ENCODE measurements at places on chromosomes 2 and 18.

DNA sequence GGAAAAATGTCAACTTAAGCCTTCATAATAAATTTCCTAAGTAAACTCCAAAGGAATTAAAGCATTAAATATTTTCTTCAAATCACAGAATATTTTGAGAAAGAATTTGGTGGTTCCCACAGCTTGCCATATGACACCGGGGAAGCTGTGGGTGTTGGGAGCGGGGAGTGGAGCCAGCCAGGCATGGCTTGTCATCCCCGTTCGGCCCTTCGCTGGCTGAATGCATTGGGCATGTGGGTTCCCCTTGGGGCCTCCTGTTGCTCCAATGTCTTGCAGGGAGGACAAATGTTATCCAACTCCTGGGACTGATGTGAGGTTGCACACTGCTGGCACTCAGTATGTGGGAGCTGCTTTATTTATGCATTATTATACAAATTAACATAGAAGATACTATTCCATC is 18.6 kb downstream of the NGEF start:
- DNase-seq: no peak

- no peak for DNase-seq
Measured at GRCh38 chr2:110777531-110778311, 45.3 kb downstream of the ACOXL start.

GRCh38 chr2:48089644-48090043 is 183.3 kb upstream of the FBXO11 start:
- DNase-seq: no peak

GRCh38 chr2:47255794-47256193 is 100.7 kb upstream of the STPG4 start:
- no peak for DNase-seq

DNA sequence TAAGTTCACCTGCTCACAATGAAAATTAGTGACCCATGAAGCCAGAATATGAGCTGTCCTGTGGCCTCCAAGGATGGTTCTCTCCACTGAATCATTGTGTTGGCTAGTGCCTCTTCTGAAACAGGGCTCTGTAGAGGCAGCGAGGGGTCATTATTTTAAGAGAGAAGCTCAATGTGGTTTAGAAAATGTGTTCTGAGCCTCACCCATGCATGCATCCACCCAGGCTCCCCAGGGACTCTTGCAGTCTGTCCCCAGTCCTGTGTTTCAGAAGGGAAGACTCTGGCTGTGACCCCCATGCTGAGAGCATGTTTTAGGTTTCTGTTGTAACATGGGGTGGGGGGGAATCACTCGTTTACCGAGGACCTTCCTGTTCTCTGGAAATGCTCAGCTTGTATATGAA is 135.2 kb downstream of the RNF144A start:
- no peak for DNase-seq

DNA sequence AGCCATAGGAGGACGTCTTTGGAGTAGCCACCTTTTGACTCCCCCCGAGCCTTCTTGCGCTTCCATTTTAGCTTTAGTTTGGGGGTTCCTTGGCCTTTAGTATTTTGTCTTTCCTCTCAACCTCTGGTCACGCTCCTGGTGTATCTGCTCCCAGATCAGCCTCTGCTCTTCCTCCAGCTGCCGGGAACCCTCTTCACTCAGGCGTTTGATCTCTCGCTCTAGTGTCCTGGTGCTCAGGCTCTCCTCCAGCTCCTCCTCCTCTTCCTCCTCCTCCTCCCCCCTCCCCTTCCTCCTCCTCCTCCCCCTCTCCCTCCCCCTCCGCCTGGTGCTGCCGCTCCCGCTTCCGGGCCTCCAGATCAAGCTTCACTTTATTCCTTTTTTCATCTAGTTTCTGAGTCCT is 1082.3 kb upstream of the TMEFF2 start:
- no peak for DNase-seq

DNA sequence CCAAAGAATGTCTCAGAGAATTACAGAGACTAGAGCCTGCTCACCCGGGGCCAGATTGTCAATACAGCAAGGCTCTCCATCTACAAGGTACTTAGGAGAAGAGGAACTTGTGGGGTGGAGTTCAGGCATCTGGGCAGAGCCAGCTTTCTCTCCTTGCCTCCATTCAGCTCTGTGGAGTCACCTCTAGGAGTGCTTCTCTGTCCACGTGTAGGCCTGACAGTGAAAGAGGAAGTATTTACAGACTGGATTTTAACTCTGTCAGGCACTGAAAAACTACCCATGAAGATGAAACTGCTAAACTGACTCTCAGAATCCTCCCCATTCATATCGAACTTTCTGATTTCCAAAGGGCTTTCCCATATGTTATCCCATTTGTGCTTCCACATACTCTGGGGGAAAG is 315.6 kb downstream of the SETBP1 start:
- no peak for DNase-seq

DNA sequence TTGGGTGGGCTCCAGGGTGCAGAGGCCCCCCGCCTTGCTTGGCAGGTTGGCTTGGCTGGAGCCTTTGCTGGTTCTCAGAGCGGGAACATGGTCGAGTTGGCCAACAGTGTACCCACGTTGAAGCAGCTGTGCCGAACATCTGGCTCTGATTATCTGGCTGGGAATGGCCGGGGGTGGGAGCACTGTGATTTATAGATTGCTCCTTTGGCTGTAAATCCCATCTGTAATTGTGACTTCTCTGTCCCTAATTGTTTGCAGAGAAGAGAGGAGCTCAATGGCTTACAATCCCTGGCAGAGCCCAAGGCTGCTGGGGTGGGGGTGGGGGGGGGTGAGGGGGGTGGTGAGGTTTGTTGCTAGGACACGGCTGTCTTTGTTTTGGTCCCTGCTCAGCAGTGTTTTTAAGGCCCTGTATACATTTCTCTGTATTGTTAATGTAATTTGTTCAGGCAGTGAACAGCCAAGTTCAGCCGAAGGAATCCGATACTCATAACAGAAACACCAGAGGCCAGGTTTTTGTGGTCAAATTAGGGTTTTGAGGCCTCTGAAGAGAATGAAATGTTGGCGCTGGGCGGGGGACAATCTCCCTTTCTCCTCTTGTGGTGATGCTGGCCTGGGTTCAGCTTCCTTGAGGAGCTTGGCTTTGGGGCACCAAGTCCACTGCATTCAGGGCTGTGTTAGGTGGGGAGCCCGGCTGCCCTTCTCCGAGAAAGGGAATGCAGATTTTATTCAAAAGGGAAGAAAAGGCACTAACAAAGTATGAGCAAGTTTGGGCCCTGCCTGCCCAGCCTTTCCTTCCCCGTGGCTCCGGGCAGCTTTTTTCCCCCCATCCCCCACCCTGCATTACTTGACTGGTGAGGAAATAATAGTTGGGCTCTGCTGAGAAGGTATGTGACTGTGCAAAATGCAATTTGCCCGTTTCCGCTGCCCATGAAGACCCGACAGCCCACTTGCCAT is 82.5 kb downstream of the TCF7L1 start:
- peak; percentile 80 for DNase-seq

DNA sequence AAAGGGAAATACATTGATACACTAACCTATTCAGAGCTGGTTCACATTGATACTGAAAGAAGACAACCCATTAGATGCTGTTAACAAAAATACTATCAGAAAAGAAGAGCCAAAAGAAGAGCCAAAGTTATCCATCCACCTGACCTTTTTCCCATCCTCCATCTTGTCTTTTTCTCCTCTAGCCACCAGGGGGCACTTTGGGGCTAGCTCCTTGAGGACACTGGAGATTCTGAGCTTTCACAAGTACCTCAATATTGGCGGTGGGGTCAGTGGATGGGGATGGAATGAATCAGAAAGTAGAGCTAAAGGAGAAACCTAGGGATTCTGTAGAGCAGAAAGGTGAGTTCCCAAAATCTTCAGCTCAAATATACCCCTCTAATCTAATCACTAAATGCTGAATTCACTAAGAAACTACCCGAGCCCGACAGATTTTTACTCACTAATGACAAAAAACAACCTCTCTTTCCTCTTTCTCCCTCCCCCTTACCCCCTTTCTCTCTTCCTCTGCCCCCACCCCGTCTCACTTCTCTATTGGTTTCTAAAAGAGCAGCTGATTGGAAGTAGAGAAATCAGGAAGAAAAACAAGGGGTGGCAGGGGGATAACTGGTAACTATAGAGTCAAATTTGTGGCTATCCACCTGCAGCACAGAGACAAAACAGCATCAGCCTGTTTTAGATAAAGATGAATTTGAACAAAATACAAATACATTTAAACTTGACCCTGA is 203.3 kb downstream of the TCF4 start:
- DNase-seq: no peak

DNA sequence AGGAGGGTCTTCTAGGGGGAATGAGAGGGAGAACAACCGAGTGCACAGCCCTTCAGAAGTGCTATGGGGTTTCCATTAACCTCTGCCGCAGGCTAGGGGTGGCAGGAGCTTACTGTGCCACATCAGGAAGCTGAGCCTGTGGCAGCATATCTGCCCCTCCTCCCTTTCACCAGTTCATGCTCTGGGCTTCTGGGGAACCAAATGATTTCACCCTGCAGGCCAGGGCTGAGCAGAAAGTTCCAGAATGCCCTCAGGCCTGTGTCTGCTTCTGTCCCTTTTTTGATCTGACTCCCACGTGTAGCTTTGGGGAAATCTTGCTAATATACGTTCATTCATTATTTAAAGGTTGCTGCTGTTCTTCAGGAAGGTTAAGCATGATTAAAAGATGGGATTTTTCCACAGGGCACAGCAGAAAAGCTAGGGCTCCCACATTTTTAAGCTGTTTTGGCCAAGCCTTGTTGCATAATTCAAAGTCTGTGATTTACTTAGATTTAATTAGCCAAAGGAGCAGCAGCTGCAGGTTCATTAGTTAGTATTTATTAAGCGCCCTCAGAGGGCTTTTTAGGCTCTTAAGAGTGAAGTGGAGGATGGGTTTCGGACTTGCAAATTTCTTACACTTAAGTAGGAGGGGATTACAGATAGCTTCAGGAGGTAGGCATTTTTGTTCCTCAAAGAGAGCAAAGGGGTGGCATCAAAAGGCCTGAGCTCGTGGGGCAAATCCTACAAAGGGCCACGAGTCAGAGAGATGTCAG is 10.2 kb downstream of the TMEM247 start:
- DNase-seq: no peak

DNA sequence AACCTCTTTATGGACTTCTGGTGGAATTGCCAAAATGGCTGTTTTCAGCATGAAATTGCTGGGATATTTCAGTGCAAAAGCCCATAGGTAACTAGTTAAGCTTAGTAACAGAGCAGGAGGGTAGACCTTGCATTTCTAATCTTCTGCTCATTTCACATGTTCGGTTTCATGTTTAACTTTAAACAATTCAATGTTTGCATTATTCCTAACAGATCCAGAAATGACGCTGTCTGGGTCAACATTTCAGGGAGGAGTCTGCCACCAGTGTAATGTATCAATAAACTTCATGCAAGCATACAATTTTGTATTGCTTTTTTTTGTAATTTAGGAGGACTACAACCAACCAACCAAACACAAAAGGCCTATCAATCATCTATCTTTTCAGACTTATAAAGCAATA is 22.4 kb downstream of the CABYR start:
- DNase-seq: no peak

DNA sequence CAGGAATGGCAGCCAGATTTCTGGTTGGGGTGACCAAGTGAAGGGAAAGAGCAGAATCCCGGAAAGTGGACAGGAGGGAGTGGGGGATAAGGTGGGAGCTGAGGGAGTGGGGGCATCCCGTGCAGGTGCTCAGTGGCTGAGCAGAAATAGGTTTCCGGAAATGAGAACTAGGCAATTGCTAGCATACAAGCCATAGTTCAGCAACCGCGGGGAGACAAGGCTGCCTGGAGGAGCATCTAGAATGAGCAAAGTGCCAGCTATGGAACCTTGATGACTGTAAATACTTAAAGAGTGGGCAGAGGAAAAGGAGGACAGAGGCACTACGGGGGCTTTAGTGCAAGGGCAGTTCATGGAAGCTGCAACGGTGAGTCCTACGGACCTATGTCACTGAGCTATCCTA is 220.2 kb downstream of the BCL11A start:
- DNase-seq: no peak

- DNase-seq: no peak
Measured at GRCh38 chr18:48804856-48805610, 145.7 kb downstream of the SMAD7 start.

DNA sequence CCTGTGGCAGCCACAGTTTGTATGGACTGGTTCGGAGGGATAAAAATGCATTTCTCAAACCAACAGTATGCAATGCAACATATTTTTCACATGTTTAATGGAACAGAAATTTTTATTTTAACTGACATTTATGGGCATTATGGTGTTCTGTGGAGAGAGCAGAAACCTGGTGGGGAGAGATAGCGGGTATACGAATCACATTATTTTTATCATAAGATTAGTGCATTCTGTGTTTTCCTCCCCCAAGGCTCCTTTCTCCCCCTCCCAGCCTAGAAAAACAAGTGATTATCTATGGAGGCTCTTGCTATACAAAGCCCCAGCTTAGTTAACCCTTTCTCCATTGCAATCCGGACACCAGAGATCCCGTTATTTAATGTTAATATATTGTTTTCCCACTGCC is 289.8 kb upstream of the PIK3C3 start:
- DNase-seq: no peak

DNA sequence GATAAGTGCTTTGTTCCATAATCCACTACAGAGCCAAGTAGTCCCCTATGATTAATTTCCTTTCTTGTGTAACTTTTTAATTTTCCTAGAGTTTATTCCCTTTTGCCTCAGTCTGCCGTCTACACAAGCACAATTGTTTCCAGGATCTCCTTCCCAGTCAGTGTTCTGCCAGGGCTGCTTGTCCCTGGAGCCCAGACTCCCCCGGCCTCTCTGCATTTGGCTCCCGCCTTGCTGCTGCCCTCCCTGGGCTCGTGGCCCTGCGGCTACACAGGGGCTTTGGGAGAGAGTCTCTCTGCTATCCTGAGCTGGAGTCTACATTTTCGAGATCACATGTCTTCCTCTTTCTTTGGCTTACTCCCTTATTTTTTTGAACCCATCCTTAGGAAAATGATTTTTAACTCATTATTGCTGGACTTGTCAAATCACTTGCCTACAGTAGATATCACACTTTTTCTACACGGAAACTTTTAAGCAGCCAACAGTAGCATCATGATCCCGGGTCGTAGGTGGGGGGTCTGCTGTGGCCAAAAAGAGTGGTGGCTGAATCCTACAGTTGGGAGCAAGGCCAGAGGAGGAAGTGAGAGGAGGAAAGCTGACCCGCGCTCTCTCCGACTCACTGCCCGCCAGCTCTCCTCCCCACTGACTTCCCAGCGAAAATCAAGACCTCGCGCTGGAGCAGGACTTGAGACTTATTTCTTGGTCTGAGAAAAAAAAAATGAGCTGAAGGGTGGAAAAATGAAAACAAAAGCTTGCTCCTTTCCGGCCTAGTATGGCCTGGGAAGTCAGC is 9.4 kb downstream of the FBLN7 start:
- no peak for DNase-seq

GRCh38 chr2:241935314-241935713 is 65.8 kb downstream of the RTP5 start:
- peak; percentile 50 for DNase-seq

- no peak for DNase-seq
Measured at GRCh38 chr2:178197791-178198190, 3.5 kb downstream of the OSBPL6 start.

- no peak for DNase-seq
Measured at GRCh38 chr18:22828171-22828570, 105.0 kb upstream of the RBBP8 start.

- DNase-seq: no peak
Measured at GRCh38 chr18:3219241-3219630, 532 bp downstream of the MYOM1 start.

- DNase-seq: no peak
Measured at GRCh38 chr2:86275962-86276361, 61.5 kb downstream of the REEP1 start.
